A549 treated with DMSO at 1 μM for 4 hours (cell line): ENCODE measurements at places on chromosomes 11 and 22. TPM values are rescaled to one million over a fixed set of nuclear protein-coding genes. Genes with fewer than 3 reads are reported as not detected.

Gene OR52N5
- total RNA-seq = not detected in 5 replicates

Gene YAP1
- total RNA-seq = 44.2 to 62.3 TPM (median 57.9 TPM) in 5 replicates

Gene KRTAP5-10
- total RNA-seq = not detected in 5 replicates

Gene ANO5
- total RNA-seq = 1.5 to 2.5 TPM (median 2.0 TPM) in 5 replicates

Gene CHRM1
- total RNA-seq = 0.03 to 0.11 TPM (median 0.04 TPM) in 3 of 5 replicates, not detected in the others

Gene DEFB131B
- total RNA-seq = not detected in 5 replicates

Gene GTSE1
- total RNA-seq = 23.7 to 36.6 TPM (median 35.3 TPM) in 5 replicates

Gene CCDC116
- 0.05 to 0.06 TPM (median 0.05 TPM) in 3 of 5 replicates, not detected in the others for total RNA-seq

Gene P2RY6
- total RNA-seq = 9.4 to 18.6 TPM (median 13.2 TPM) in 5 replicates

Gene TST
- total RNA-seq = 41.3 to 49.9 TPM (median 48.0 TPM) in 5 replicates

Gene TCF20
- 12.7 to 16.1 TPM (median 15.9 TPM) in 5 replicates for total RNA-seq

Gene KRTAP5-11
- total RNA-seq = not detected in 5 replicates

Gene OR8D1
- not detected in 5 replicates for total RNA-seq

Gene MCHR1
- total RNA-seq = not detected in 5 replicates
